CD14-positive monocyte (primary cell): ENCODE measurements at places on chromosomes 6 and 20.

- DNase-seq, result no peak
These were observed 121.2 kb downstream of the GFRAL start for GRCh38 chr6:55448451-55448850.

DNA sequence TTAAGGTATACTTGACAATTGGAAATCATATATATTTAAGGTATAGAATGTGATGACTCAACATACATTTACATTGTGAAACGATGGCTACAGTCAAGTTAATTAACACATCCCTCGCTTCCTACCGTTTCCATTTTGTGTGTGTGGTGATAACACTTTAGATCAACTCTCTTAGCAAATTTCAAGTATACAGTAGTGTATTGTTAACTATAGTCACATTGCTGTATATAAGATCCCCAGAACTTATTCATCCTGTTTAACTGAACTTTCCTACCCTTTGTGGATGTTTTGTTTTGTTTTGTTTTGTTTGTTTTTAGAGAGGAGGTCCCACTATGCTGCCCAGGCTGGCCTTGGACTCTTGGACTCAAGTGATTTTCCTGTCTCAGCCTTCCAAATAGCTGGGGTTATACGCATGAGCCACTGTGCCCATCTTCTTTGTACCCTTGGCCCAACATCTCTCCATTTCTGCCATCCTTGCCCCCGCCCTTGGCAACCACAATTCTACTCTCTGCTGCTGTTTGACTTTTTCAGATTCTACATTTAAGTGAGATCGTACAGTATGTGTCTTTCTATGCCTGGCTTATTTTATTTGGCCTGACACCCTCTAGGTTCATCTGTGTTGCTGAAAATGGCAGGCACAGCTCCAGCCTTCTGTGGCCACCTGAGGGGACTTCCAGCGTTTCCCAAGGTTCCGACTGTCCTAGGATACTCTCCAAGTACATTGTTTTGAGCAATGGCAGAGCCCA lies 90.5 kb upstream of the SNX9 start:
- no peak for DNase-seq

- DNase-seq, result no peak
These were observed 315.9 kb downstream of the TFAP2A start for GRCh38 chr6:10098756-10099528.

- DNase-seq, result no peak
These were observed 62.7 kb downstream of the TSHZ2 start for GRCh38 chr20:53034899-53035298.

DNA sequence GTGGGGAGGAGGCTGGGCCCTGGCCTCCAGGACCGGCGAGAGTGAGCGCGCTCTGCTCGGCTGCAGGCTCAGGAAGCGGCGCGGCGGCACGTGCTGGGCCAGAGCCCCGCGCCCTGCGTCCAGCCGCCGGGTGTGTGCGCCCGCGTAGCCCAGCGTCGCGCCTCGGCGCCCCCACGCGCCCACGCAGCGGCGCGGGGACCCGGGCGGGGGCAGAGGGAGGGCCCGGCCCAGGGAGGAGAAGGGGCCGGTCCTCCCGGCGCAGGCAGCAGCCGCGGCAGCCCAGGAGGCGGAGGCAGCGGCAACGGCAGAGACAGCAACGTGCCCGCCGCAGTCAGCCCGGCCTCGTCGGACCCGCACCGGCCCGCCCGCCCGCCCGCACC lies at the start of gene EYA2:
TSS of gene EYA2 (plus strand) at position 265 of the 380 bp plus-strand sequence. CDS start 95,168 bp downstream, outside the sequence.
- DNase-seq, result no peak

- DNase-seq, result no peak
These were observed 1296.6 kb downstream of the EPHA7 start for GRCh38 chr6:92122746-92123145.

DNA sequence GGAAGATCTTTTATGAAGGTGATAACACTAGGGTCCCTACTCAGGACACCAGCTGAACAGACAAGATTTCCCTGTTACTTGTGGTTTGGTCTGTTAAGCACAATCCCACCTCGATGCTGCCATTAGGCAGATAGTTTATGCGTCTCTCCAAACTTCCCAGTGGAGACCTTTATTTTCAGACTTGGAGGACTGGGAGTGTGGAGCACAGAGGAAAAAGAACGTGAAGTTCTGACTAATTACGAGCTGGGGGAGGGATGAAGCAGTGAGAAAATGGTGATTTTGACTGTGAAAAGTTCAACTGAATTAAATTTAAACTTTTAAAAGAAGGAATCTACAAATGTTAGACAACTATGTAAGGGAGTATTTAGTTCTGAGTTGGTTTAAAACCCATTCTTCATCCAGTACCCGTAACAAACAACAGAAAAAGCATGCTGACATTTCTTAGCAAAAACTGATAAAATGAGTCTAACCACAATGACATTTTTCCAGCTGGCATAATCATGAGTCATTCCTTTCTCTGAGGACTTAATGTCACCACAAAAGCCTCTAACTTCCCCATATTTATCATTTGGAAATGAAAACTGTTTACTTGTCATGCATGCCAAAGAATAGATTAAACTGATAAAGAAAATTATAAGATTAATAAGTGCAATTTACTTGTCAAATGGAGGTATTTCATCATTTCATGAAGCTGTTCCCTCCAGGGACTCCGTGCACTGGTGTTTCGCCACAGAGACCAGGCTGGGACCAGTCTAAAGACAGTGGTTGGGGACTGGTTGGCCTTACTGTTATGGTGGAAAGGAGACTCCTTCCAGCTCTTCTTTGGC lies 113.3 kb upstream of the SSTR4 start:
- DNase-seq, result peak; percentile 82

DNA sequence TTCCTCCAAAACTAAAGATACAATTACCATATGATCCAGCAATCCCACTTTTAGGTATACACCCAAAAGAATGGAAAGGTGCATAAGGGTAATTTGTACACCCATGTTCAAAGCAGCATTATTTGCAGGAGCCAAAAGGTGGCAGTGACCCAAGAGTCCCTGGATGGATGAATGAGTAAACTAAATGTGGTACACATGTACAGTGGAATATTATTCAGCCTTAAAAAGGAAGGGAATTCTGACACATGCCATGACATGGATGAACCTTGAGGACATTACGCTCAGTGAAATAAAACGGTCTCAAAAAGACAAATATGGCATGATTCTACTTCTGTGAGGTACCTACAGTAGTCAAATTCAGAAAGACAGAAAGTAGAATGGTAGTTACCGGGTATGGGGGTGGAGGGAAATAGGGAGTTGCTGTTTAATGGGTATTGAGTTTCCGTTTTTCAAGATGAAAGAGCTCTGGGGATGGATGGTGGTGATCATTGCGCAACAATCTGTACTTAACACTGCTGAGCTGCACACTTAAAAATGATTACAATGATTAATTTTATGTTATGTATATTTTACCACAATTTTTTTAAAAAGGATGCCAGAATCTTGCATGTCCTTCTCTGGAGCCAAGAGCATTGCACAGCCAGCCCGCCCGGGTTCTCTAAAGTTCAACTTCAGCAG lies 518.9 kb upstream of the JARID2 start:
- peak; percentile 65 for DNase-seq

- no peak for DNase-seq
These were observed 291.1 kb downstream of the GJA1 start for GRCh38 chr6:121726596-121726995.

- DNase-seq, result no peak
These were observed 634 bp downstream of the AHI1 start for GRCh38 chr6:135496800-135497411.

- DNase-seq, result peak; percentile 94
These were observed 24.4 kb upstream of the EDN1 start for GRCh38 chr6:12265791-12266190.

GRCh38 chr20:24958506-24959385 lies 9.7 kb downstream of the CST7 start:
- DNase-seq, result no peak

DNA sequence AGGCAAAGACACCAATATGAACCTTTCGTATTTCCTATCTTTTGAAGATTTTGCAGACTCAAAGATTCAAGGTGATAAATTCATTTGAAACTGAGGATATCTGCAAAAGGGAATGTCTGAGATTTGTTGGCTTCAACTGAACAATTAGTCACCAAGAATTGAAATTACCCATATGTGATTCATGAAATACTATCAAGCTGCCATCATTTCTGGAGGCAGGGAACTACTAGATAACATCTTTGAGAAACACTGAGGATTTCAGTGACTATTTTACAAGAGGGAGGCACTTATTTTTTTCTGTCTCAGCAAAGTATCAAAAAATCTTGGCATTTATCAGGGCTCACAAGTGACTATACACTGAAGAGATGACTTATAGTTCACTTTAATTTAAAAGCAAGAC lies 39.8 kb upstream of the MMS22L start:
- DNase-seq, result no peak

GRCh38 chr6:155895641-155896040 lies 440.0 kb upstream of the NOX3 start:
- no peak for DNase-seq

GRCh38 chr20:50987493-50988210 lies 29.0 kb downstream of the MOCS3 start:
- peak; percentile 73 for DNase-seq

- DNase-seq, result peak; percentile 19
These were observed 38.6 kb upstream of the GGTLC1 start for GRCh38 chr20:24027229-24027628.
